Fibroblast of skin of left biceps (primary cell): ENCODE measurements at places on chromosomes 16 and 17.

DNA sequence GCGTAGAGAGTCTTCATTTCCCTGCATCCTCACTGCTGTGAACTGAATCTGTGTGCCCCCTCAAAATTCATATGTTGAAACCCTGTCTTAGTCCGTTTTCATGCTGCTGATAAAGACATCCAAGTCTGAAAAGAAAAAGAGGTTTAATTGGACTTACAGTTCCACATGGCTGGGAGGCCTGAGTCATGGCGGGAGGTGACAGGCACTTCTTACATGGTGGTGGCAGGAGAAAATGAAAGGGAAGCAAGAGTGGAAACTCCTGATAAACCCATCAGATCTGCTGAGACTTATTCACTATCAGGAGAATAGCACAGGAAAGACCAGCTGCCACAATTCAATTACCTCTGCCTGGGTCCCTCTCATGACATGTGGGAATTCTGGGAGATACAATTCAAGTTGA is 3.1 kb upstream of the CCDC42 start:
- no peak for DNase-seq

- DNase-seq: no peak
Observed at GRCh38 chr17:74407384-74407783, 24.5 kb upstream of the GPRC5C start.

DNA sequence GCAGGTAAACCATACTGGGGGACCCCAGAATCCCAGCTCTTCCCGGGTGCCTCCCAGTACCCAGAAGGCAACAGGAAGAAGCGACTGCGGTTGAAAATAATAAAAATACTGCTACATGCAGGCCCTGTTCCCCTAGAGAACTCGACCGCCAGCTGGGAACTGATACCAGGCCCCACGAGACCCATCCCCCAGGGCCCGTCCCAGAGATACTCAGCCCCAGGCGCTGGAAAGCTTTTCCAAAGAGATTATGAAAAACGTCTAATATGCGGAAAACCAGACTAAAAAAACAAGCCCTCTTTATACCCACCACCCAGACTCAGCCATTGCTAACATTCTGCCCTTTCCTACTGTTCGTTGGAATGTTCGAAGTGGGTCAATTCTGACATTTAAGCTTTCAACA is 12.9 kb upstream of the MEAK7 start:
- DNase-seq: no peak

DNA sequence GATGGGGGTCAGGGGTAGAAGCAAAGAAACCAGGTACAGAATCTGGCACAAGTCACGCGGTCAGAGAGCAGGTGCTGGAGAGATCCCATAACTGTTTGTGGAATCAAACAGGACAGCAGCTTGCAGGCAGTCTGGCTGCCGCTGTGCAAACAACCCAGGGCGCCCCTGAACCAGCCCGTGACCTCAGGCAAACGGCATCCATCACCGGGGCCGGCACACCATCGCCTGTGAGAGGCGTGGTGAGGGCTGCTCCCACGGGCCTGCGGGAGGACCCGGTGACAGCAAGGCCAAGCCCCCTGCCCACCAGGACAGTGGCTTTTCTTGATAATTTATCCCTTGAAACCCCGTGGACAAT is 47.9 kb downstream of the CBFA2T3 start:
- no peak for DNase-seq

- no peak for DNase-seq
Observed at GRCh38 chr16:70577256-70577698, 53.7 kb downstream of the SF3B3 start.

DNA sequence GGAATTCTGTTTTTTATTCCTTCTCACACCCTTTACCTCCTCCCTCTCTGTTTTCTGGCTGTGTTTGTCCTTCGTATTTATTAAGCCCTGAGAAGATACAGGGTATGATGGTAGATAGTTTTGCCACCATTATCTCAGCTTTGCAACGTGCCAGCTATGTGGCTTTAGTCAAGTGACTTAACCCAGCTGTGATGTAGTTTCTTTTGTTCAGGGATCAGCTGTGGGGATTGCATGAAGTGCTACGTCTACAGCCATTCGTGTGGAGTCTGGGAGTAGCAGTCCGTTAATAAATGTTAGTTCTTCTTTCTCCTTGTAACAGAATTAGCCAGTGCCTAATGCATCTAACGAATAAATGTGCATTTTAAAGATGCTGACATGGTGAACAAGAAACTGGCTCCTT is 128.4 kb downstream of the HAPSTR1 start:
- no peak for DNase-seq

DNA sequence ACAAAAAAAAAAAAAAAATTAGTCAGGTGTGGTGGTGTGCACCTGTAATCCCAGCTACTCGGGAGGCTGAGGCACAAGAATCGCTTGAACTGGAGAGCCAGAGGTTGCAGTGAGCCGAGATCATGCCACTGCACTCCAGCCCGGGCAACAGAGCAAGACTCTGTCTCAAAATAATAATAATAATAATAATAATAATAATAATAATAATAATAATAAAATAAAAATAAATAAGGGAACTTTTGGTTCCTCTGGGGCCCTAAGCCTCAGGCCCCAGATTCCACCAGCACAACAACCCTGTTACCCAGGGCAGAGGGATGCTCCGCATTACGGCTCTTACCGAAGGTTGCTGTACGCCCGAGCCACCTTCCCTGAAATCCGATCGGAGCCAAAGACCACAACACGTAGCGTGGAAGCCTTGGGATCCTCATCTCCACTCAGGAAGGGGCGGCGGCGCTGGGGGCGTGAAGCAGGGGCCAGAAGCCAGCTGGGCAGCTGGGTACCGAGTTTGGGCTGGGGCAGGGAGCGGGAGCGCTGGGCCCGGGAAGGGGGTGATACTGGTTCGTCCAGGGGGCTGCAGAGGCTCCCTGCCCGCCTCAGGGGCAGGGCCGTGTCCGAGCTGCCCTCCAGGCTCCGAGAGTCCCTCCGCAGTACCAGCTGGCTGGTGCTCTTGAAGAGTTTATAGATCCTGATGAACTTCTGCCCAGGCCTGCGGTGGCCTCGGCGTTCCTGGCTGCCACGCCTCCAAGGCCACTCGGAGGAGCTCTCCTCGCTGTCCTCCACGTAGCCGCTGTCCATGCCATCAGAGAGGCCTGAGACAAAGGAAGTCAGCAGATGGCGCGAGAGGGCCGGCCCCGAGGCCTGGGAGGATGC is 20.6 kb upstream of the PIK3R6 start:
- no peak for DNase-seq

- DNase-seq: peak; percentile 60
Observed at GRCh38 chr17:29039764-29040598, 3.0 kb upstream of the PIPOX start.

DNA sequence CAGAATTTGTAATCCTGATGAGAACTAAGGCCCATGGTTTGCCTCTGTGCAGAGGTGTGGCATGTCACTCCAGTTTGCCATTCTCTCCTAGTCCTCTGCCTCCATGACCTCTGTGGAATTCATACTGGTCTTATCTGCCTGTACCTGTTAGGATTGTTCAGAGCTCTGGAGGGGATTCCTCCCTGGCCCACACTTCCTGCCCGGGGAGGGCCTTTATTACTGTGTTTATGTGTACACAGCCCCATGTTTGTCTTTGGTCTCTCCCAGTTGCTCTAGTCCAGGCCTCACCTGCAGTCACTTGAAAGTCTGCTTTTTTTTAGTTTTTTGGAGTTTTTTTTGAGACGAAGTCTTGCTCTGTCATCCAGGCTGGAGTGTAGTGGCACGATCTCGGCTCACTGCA is 36.4 kb downstream of the RHBDL3 start:
- DNase-seq: no peak

GRCh38 chr16:83791916-83792315 is 15.9 kb upstream of the HSBP1 start:
- DNase-seq: no peak

DNA sequence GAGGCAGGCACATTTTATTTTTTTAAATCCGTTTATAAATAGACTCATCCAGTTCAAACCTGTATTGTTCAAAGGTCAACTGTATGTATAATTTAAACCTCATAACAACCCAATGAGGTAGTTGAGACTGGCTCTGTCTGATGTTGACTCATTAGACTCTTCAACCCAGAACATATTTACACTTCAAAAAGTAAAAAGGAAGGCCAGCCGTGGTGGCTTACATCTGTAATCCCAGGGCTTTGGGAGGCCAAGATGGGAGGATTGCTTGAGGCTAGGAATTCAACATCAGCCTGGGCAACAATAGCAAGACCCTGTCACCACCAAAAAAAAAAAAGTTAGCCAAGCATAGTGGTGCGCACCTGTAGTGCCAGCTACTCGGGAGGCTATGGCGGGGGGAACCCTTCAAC is 32.5 kb upstream of the DHRS7B start:
- no peak for DNase-seq

GRCh38 chr17:6233856-6234255 is 163.7 kb downstream of the WSCD1 start:
- no peak for DNase-seq

GRCh38 chr16:23269248-23269953 is 32.7 kb upstream of the SCNN1B start:
- DNase-seq: no peak

- no peak for DNase-seq
Observed at GRCh38 chr17:50146927-50147665, 3.4 kb downstream of the PPP1R9B start.

DNA sequence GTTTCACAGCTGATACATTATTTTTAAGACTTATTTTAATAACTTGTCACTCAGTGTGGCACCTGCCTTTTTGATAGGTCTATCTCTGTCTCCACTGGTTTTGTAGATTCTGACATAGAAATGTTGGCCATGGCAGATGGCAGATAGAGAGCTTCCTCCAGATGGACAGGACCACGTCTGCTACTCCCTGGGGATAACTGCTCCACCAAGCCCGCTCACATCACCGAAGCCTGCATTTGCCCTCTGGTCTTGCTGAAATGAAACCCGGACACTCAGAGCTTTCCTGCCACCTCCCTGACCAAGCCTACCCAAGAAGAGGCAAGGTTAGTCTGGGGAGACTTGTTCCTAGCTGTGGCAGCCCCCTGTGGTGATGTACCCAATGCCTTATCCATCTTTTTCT is 16.4 kb upstream of the HAP1 start:
- no peak for DNase-seq

GRCh38 chr17:79792984-79793923 is 3.6 kb downstream of the CBX8 start:
- DNase-seq: peak; percentile 23

DNA sequence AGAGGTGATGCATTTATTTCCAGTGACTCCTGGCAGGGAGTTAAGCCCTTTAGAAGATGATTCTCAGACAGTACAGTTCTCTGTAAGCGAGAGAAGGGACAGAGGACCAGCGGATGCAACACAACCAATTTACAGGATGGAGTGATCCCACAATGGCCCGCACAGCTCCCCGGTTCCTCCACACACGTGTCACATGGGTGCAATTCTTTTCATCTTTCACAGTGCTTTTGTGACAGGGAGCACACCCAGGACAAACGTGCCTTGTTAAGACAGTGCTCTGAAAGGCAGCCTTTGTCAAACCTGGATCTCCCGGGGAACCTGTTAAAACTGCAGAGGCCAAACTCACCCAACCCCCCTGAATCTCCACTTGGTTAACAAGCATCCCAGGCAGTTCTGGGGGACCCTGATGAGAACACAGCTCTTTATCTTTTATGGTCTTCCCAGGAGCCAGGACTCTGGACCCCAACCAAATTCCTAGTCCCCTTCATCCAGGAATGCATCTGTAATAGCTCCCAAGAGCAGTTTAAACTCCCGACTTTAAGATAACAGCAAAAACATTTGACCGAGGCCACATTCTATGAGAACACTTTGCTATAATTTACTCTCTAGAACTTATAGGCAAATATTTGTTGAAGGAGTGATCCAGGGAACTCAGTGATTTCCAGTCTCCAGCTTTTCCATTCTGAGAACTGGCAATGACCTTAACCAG is 134.9 kb upstream of the CDH5 start:
- DNase-seq: no peak

GRCh38 chr16:66524601-66525164 is 25.2 kb downstream of the TK2 start:
- no peak for DNase-seq

- no peak for DNase-seq
Observed at GRCh38 chr17:861364-861763, 79.2 kb downstream of the MRM3 start.

GRCh38 chr16:87552772-87553573 is 49.3 kb upstream of the JPH3 start:
- DNase-seq: no peak

DNA sequence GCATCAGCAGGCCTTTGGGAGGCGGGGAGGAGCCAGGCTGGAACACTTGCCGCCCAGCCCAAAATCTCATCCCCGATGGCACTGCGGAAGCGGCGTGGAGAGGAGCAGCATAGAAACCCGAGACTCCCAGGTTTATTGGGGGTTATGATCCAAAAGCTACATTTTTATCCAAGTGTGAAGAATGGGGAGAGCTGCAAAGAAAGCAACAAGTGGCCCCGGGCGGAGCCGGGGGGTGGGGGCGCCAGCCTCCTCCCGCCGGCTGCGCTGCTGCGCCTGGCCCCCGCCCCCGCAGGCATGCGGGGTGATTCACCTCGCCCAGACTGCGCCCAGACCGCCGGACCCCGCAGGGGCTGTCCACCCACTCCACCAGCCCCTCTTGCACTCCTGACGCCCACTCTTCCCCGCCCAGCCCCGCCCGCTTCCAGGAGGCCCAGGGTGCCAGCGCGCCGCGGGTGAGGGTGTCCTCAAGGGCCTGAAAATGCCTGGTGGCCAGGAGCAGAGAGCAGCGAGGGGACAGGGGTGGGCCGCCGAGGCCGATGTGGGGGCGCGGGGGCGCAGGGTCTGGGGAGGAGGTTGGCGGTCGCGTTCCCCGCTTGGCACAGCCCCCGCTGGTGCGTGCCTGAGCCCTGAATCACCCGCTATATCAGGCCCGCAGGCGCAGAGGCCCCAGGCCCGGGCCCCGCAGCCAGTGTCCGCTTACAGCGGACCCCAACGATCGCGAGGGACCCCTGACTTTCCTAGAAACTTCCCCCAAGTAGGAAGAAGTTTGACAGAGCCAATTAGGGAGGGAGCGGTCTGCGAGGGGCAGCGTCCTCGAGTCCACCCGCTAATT is 1.3 kb downstream of the CAVIN1 start:
- DNase-seq: no peak

DNA sequence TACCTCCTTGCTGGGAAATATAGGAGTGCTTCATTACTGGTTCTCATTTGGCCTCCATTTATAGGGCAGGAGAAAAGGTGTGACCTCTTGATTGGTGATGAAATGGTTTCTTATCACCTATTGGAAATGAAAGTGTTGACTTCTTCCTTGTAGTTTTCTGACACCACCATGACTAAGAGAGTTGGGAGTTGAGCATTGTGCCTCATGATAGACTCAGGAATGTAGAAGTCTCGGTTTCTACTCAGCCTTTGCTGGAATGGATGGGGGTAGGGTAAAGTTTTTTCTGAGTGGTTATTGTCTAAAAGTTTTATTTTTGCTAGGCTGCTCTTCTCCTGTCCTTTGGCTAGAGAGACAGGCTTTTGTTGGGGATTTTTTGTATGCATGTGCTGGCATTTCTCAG is 117.4 kb downstream of the PHKB start:
- DNase-seq: no peak

- no peak for DNase-seq
Observed at GRCh38 chr16:13324851-13325250, 423.5 kb downstream of the SHISA9 start.

- DNase-seq: no peak
Observed at GRCh38 chr17:73802314-73802713, 158.1 kb upstream of the SDK2 start.
